Lung (tissue), 17 donors: ENCODE measurements at places on chromosomes 6 and 20. TPM values are rescaled to one million over a fixed set of nuclear protein-coding genes. Genes with fewer than 3 reads are reported as not detected.

Gene POM121L2
- total RNA-seq: not detected

Gene IL20RA
- total RNA-seq: 16.2 TPM

Gene NHLRC1
- 0.97 TPM for total RNA-seq

Gene TMEM217
- total RNA-seq: 1.00 TPM

Gene CCDC170
- total RNA-seq: 24.1 TPM
